ENCODE measurements at places on chromosomes 16 and 17.
A peak's percentile ranks its signal among the peaks of the same experiment; 100 is the strongest.

DNA sequence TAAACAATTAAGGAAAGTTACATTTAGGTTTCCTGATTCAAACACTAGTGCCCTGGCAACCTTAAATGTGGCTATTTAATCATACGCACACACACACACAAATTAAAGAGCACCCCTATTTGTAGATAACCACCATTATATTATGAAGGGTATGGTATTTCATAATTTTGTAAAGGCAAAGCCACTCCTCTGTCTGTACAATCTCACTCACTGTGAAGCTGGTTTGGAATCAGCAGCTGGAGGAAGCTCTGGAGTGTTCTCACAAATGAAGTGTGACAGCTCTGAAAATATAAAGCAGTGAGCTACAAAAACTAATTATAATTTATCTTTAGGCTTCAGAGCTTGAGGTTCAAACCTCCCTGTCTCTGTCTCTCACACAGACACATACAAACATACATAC is 57.9 kb upstream of the KCNJ16 start:
- DNase-seq = no peak

DNA sequence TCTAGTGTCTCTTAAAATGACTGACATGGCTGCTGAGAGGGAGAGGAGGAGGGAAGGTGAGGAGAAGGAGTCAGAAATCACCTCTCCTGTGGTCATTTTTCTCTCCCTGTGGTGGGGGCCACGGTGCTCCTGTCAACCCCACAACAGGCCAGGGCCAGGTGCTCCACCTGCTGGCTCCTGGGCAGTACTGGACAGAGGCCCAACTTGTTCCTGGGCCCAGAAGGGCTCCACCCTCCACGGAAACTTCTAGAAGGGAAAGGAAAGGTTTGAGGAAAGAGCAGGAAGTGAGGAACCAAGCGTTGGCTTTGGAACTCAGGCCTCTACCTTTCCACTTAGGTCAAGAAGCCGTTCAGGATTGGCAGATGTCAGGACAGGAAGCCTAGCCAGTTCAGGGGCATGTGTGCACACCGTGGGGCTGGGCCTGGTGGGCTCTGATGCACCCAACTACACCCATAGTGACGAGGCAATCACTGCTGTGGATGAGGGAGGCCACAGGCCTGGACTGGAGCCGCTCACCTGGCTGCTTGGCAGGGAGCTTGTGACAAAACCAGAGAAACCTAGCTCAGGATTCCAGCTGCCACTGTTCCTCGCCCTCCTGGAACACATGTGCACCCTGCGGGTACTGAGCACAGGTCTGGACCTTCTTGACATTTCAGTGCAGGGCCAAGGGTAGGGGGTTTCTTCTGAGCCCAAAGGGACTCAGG is 36.1 kb downstream of the WNT3 start:
- no peak for DNase-seq

DNA sequence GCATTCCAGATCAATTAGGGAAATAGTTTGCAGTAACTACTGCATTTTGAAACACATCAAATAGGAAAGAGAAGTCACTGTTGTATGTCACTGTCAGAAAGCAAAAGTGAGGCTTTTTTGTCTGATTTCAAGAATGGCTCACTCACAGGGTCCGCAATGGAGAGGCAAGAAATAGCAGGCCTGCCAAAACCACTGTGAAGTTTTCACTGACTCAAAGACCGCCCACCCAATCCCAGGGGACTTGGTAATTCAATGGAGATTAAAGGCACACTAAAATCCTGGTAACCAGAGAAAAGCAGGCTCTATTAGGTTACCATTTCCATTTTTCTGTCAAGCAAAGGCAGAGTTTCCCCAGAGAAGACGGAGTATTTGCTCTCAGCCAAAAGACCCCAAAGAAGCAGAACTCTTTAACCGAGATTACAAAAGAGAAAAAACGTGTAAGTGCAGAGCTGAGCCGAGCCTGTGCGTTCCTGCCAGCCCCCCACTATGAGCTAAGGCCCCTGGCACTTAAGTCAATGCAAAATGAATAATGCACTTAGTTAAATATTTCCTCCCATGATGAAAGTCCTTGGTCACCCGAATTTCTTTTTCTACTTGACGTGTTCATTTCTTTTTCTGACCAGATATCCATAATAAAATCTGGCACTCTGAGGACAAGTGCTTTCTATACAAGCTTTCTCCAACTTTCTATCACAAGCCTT is 57.0 kb downstream of the FOXL1 start:
- DNase-seq = no peak

DNA sequence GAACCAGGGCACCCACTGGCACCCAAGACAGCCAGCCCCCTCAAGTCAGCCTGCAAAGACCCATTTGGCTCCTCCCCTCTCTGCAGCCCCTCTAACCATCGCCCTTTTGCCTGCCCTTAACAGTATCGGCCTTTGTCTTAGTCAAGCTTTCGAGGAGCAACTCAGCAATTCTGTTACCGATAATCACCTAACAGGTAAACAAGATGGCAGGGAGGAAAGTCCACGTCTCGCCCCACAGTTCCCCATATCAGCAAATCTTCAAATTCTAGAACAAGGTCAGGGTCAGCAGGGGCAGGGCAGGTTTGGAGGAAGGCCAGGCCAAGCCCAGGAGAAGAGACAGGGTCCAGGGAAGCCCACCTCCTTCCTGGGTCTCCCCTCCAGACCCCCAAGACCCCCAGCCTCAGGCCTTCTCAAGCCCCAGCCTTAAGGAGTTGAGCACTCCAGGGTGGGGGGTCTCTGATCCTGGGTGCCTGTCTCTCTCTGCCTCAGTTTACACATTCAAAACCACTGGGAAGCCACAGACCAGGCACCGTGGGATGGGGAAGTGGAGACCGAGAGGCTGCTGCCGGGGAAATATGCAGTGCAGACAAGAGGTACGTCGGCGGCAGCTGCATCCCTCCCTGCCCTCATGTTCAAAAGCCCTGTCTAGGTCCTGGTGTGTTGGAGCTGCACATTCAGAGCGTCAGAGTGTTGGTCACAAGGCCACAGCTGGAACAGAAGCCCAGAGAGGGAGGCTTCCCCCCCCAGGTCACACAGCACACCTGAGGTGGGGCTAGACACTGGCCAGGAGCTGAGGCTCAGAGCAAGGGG is 3.9 kb upstream of the OSGIN1 start:
- no peak for DNase-seq

DNA sequence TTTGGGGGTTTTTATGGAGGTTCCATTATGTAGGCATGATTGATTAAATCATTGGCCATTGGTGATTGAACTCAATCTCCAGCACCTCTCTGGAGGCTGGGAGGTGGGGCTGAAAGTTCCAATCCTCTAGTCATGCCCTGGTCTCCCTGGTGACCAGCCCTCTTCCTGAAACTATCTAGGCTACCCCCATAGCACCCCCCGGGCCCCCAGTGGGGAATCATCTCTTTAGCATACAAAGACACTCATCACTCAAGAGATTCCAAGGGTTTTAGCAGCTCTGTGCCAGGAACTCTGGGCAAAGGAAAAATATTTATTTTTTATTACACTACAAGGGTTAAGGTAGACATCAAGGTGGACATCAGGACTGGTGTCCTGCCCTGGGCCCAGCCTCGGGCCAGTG is 10.6 kb downstream of the SLC46A1 start:
- DNase-seq = no peak

- DNase-seq = peak; percentile 69
These were observed 721 bp downstream of the TBCD start for GRCh38 chr17:82752371-82753200.

DNA sequence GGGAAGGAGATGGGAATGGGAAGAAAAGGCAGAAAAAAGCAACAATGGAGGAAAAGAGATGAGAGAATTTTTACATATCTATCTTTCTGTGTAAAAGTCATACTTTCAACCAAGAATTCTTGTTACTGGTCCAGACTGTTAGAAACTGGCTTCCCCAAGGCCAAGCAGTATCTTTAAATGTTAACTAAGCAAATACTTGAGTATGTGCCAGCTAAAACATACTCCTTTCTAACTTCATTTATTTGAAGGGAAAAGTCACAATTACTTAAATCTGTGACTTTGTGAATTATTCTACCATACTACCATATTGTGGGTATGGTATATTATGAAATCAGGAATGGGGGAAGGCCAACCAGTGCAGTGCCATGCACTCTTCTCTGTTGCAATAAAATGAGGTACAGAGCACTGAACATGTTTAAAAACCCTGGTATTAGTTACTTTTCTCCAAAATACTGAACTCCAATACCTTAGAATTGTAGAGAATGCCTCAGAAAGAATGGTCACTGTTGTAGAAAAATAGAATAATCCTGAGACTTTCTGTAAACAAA is 92.3 kb upstream of the C17orf78 start:
- DNase-seq = no peak

- no peak for DNase-seq
These were observed 29.9 kb downstream of the METTL16 start for GRCh38 chr17:2481760-2482159.

DNA sequence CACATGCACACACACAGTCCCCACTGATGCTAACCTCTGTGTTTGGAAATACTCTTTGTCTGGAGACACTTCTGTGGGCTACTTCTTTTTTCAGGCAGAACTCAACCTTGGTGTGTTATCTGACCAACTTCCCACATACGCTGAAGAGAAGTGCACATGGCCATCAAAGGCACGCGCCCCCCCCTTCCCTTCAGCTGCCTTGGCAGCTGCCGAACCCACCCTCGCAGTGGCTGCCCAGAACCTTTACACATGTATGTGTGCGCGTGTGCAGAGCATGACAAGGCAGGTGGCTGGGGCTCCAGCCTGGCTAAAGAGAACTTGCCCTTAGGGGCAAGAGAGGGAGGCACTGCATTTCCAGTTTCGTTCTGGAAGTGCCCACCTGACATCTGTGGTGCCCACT is 3.9 kb downstream of the RAPGEFL1 start:
- no peak for DNase-seq

DNA sequence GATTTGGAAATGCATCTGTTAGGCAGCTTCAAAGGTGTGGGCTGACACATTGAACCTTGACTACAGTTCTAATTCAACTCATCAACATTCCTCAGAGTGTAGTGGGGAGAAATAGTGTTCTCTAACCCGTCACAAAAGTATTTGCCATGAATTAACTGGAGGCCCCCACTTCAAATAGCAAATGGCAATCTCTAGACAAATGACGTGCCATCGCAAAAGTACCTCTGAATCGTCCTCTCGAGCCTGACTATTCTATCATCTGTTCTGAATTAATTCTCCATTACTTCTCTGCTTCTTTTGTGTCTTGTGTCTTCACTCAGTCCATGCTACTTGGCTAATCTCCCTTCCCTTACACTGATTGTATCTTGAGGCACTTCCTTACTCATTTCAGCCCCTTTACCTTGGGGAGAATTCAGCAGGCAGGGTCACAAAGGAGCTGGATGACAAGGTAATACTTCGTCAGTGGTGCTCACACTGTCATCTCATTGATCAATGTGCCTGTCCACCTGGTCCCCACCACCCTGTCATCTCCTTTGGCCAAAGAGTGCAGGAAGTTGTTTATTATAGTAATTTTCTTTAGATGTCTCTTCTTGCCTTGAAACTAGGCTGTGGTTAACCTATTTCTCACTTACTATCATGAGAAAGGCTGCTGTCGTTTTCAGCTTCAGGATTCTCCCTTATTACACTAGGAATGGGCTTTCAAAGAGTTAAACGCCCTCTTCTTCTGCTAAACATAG is 108.4 kb downstream of the SYCE1L start:
- no peak for DNase-seq

Measured in sciatic nerve (tissue), 2 donors.